Smooth muscle cell of the umbilical artery (primary cell): ENCODE measurements at places on chromosomes 6 and 20. TPM values are rescaled to one million over a fixed set of nuclear protein-coding genes. Genes with fewer than 3 reads are reported as not detected.

ARFGEF3 gene
- total RNA-seq = 0.59 and 1.1 TPM in 2 replicates

ADGRF4 gene
- 0.23 and 1.2 TPM in 2 replicates for total RNA-seq

GPLD1 gene
- total RNA-seq = under 0.01 and 0.32 TPM in 2 replicates

SYCP2L gene
- 0.05 and 0.59 TPM in 2 replicates for total RNA-seq

UST gene
- 42.2 and 47.7 TPM in 2 replicates for total RNA-seq

SLC22A1 gene
- total RNA-seq = 0.89 and 1.4 TPM in 2 replicates

RFX6 gene
- total RNA-seq = not detected in 2 replicates

AGER gene
- total RNA-seq = 0.23 TPM in 1 of 2 replicates, not detected in the other

BLOC1S5 gene
- 15.7 and 18.4 TPM in 2 replicates for total RNA-seq

PSMB1 gene
- total RNA-seq = 222 and 338 TPM in 2 replicates

CST3 gene
- 306 and 317 TPM in 2 replicates for total RNA-seq

SEMG2 gene
- total RNA-seq = not detected in 2 replicates

KIAA0408 gene
- total RNA-seq = 1.5 and 6.9 TPM in 2 replicates

HLA-DRB1 gene
- not detected in 2 replicates for total RNA-seq

ADGB gene
- total RNA-seq = under 0.01 TPM in 1 of 2 replicates, not detected in the other

EYA2 gene
- not detected in 2 replicates for total RNA-seq

COL9A1 gene
- not detected in 2 replicates for total RNA-seq

RSPH4A gene
- total RNA-seq = 0.05 and 0.30 TPM in 2 replicates
